Femur (tissue), 1 donor: ENCODE measurements at places on chromosomes 2 and 18.
A peak's percentile ranks its signal among the peaks of the same experiment; 100 is the strongest.

DNA sequence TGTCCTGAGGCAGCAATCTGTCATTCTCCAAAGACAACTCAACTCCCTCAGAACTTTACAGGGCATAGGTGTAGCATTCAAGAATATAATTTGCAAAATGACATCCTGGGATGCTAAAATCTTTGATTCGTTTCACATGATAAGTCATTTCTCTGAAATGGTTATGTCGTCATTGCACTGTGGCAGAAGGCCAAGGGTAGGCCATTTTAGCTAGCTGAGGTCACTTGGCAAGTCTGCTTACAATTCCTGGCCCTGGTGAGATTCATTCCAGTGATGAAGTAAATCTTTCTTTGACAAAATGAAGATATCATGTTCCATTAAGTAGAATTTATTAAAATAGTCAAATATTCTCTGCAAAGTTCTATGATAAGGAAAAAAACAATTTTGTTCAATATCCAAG lies 1410.3 kb upstream of the LRRTM1 start:
- DNase-seq = no peak

DNA sequence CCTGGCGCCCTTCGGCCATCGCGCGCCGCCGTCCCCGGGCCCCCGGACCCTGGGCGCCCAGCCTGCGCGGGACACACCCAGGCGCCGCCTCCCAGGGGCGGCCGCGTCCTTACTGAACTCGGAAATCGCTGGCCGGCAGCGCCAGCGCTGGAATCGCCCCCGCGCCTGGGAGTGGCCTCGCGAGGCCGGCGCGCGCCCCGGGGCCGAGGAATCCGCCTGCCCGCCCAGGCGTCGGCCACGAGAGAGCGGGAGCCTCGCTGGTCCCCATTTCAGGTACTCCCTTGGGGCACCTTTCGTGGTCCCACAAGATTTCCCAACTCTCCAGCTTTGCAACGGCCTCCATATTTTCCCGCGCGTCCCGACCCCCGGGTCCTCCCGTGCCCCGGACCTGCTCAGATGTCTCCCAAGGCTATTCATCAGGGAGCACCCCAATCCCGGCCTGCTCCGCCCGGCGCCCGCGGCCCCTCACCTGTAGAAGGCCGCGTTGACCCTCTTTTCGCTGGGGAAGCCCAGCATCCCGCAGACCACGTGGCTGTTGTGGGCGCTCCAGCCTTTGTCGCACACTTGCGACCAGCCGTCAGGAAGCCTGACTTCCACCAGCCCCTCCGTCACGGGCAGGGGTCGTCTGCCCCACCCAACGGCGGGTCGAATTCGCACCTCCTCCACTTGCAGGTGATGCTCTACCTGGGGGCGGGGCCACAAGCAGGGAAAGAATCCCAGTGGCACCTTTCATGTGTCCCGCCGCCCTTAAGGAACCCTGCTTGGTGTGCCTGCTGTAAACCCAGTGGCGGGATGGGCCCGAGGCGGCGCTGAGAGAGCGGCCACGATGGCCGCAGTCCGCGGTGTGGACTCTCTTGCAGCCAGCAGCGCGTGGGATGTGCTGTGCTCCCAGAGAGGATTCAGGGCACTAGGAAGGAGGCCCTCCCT lies 4.6 kb downstream of the LOXL3 start:
- DNase-seq = peak; percentile 79

DNA sequence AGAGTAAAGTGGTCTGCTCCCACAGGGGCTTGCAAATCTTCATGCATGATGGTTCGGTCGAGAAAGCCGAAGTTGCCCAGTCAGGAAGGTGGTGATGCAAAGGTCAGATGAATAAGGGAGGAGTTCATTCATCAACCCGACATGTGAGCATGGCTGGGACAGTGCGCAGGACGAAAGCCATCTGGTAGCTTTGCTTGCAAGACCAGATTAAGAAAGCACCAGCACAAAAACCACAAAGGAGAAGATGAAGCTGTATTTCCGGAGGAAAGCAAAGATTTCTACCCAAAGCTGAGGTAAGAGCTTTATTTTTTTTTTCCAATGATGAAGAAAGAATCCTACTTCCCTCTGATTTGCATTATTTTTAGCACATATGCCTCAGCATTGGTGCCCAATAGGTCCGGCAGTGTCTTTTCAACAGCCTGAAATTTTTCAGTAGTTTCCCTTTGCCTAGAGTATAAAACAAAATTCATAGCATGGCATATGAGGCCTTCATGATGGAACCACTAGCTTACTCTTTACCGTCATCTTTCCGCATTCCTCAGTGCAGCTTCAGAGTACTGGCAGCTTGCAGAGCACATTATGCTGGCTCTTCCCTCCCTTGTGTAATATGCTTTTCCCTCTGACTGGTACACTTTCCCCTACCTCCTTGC lies 112.0 kb upstream of the THOC1 start:
- DNase-seq = no peak

DNA sequence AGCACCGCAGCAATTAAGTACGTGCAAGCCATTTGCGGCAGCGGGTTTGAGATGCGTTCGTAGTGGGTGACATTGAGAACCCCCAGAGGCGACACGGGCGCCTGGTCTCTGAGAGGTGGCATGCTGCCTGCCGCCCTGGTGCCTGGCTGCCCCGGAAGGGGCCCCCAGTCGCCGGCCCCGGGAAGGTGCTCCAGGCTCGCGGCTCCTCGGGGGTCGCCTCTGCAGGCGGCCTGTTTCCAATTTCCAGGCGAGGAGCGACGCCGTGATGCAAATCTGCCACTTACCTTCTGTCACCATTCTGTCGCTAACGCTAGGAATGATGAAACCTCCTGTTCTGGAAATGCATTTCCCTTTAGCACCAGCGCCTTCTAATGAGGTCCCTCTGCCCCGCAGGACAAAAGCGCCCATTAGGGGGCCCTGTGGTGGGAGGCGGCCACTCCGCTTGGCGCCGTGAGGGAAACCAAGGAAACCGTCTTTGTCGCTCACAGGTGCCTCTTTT lies 13.0 kb downstream of the KIF5C start:
- no peak for DNase-seq

- no peak for DNase-seq
Measured at GRCh38 chr18:10290638-10291235, 163.7 kb upstream of the APCDD1 start.
